ENCODE measurements at places on chromosomes 12 and 14. TPM values are rescaled to one million over a fixed set of nuclear protein-coding genes. Genes with fewer than 3 reads are reported as not detected.

DNA sequence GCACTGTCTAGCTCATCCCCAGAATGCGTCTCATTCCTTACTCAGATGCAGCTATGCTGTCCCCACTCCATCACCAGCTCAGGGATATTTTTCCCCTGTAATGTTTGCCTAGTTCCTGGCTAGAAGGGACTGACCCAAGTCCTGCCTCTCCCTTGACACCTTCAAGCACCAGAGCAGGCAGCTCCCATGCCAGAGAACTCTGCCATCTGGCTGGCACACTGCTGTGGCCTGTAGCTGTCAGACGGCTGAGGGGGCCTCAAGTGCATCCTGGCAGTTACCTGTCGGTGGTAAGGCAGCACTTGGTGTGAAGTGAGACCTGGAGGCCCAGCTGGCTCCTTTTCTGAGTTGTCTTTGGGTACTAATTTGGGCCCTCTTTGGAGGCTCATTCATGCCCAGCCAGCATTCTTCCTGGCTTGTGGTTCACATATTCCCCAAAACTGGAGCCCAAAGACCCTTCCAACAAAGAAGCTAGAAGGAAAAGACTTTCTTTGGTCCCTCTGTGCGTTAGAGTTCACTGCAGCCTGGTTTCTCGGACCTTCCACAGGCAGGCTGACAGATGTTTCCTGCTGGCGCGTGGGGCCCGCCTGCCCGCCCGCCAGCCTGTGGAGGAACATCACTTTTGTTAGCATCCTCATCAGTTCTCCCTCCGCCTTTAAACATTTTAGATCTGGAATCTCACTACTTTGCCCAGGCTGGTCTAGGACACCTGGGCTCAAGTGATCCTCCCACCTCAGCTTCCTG, 33.0 kb downstream of the RNF34 start:
- DNase-seq, result no peak

The OR6C2 gene
- not detected for polyA plus RNA-seq

The INHBC gene
- not detected for polyA plus RNA-seq

DNA sequence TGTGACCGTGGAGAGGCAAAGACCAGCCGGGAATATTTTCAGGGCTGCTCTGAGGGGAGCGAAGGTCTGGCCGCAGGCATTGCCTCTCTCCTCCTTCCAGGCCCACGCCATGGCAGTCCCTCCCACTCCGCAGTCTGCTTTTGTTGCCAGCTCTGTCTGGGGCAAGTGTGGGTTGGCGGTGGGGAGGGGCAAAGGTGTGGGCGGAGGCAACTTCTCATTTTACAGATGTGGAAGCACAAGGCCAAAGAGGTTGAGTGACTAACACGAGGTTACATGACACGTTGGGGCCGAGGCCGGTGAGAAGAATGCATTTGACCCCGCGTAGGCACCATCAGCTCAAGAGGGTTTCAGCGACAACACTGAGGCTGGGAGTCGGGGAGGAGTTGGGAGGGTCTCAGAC, 6.1 kb upstream of the FAIM2 start:
- DNase-seq, result peak; percentile 67

DNA sequence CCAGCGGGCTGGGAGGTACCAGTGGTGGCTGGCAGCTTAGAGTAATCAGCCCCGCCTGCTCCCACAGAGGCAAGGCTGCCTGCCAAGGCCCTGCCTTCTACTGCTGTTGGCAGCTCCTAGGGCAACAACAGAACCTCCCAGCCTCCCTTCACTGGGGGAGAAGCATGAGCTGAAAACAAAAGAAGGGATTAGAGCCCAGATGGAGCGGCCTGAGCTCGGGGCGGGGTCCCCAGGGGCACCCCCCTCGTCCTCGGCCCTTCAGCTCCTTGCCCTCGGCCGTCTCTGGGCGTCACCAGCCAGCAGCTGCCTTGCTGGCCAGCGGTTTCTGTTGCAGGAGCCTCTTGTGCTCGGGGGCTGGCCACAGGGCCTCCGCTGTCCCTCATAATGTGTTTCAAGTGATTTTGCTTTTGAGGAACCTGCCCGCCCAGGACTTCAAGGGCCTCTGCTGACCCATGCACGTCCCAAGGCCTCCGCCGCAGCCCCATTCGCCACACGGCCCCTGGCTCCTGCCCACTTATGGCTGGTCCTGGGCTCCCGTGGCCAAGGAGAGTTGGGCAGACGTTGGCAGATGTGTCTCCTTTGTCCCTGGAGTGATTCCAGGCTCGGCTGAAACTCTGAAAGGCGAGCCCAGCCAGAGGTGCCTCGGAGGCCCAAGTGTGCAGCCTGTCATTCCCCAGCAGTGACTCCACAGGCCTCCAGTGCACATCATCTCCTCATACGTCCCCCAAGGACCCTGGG, 49.7 kb downstream of the PSMA6 start:
- peak; percentile 94 for DNase-seq

The GSC gene
- polyA plus RNA-seq, result not detected

Data from spleen (tissue), 13 donors.